NCI-H69 (cell line): ENCODE measurements at places on chromosomes 1 and 21.
A peak's percentile ranks its signal among the peaks of the same experiment; 100 is the strongest.

DNA sequence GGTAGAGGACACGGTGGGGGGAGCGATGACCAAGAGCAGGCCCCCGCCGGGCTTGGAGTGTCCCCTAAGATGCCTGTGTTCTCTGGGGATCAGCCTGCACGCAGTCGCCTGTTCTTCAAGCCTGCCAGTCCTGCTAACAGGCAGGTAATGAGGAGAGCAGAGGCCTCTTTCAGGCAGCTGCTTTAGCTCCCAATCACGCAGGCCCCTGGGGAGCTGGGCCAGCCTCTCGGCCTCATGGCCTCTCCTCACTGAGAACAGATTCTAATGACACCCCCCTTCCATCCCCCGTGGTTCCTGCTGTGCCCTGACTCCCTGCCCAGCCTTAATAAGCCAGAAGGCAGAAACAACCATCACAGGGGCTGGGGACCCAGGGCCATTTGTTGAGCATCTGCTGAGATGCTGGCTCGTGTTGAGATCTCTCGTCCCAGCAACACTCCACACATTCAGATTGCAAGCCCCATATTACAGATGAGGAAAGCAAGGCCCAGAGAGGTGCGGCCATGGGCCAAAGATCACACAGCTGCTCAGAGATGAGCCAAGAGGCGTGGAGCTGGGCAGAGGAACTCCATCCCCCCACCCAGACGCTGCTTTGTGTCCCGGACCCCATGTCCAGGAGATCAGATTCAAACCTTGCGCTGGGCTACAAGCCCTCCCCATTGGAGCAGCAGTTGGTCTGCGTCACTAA, 71.6 kb upstream of the CASZ1 start:
- peak; percentile 96 for DNase-seq

DNA sequence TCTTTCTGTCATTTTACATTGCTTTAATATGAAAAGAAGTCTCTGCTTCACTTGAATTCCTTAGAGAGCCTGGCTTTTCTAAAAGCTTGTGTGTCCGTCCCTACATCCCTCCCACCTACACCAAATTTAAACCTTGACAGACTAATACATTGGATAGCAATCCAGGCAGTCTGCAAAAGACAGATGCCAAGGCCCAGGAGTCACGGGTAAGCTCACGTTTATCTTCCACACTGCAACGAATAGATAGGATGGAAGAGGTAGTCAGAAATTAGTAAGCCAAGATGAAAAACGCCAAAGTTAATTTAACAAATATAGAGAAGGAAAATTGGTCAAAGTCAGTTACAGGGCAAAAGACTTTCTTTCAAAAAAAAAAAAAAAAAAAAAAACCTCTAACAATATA, 338.1 kb downstream of the SMYD3 start:
- no peak for DNase-seq

GRCh38 chr21:40143822-40144525, 276.7 kb downstream of the PCP4 start:
- DNase-seq: peak; percentile 73

- no peak for DNase-seq
Observed at GRCh38 chr1:101190441-101190840, 46.4 kb upstream of the S1PR1 start.

- DNase-seq: no peak
Observed at GRCh38 chr1:4253935-4254334, 353.9 kb upstream of the C1orf174 start.

- peak; percentile 14 for DNase-seq
Observed at GRCh38 chr1:33382661-33383415, 48.1 kb downstream of the PHC2 start.

GRCh38 chr21:41068496-41068895, 99.5 kb upstream of the BACE2 start:
- peak; percentile 76 for DNase-seq

GRCh38 chr1:178942285-178943198, 71.7 kb upstream of the ANGPTL1 start:
- no peak for DNase-seq

- DNase-seq: no peak
Observed at GRCh38 chr21:25370311-25370744, 237.0 kb downstream of the MRPL39 start.

GRCh38 chr1:244254467-244254866, 197.2 kb downstream of the ADSS2 start:
- no peak for DNase-seq

DNA sequence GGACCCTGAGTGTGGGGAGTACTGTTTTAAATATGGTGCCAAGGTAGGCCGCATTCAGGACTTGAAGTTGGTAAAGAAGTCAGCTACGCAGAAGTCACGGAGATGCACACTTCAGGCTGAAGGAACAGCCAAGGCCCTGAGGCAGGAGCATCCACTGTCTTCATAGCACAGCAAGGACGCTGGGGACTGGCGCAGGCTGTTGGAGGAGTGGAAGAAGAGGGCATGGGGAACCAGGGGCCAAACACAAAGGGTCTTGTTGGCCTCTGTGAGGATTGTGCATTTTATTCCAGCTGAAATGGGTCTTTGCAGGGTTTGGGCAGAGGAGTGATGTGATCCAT, 16.6 kb downstream of the DNAJC16 start:
- no peak for DNase-seq

DNA sequence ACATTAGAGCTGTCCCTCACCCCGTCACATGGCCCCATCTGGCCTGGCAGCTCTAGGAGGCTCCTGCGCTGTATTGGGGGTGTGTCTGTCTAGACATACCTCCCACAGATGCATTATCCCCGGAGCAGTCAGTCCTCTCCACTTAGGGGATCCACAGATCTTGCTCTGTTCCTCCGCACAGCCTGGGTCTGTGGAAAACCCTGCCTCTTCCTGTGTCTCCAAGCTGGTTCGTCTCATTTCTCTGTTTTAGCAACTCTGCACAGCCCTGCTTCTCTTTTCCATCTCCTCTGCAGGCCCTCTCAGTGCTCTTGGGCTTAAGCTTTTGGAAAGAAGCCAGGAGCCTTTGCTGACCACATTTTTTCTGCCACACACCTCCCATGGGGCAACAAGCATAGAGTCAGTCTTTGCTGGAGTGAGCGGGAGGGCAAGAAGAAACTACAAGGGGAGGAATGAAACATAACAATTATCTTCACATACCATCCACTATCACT, 241.5 kb downstream of the FOXD2 start:
- peak; percentile 67 for DNase-seq

DNA sequence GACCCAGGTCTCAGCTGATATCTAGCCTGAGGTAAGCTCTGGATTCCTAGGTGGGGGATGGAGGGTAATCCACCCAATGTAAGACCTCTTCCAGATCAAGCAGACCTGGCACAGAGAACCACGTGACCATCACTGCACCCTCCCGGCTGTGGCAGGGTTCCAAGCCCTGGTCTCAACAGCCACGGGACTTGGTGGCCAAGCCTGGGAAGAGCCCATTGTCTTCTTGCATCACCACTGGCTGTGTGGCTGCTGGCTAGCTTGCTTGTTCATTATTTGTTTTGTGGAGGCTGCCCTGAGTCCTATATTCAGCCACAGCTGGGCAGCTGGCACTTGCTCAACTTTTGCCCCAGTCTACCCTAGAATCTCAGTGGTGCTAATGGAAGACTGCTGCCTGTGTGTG, 24.1 kb upstream of the NFASC start:
- peak; percentile 99 for DNase-seq

DNA sequence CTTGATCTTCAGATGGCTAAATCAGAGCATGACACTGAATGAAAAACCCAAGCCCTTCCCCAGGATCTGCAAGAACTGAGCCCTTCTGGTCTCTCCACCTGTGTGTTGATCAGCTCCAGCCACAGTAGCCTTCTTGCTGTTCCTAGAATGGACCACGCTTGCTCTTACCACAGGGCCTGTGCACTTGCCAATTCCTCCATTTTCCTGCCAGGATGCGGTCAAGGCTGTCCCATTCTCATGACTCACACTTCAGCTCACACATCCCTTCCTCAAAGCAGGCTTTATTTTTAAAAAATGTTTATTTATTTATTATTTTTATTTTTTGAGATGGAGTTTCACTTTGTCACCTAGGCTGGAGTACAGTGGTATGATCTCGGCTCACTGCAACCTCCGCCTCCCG, 43.6 kb upstream of the GRHL3 start:
- DNase-seq: no peak

- peak; percentile 88 for DNase-seq
Observed at GRCh38 chr1:48572646-48573258, 100.7 kb upstream of the SPATA6 start.

- DNase-seq: no peak
Observed at GRCh38 chr1:167854184-167854583, 59.8 kb downstream of the ADCY10 start.

GRCh38 chr1:35708441-35708921, 10.2 kb downstream of the C1orf216 start:
- peak; percentile 65 for DNase-seq

DNA sequence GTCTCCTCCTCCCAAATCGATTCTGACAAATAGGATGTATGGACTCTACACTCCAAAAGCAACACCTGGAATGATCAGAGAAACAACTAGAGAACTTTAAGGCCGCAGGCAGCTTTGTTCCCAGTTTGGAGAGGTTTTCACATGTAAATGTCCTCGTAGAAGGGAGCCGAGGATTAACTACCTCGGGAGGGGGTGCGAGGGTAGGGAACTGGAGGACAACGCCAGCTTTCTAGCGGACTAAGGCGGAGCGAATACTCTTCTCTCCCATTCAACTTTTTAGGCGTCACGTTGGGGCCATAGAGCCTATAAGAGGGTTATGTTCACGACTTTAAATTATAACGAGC, 1.2 kb downstream of the SCAF4 start:
- peak; percentile 65 for DNase-seq

DNA sequence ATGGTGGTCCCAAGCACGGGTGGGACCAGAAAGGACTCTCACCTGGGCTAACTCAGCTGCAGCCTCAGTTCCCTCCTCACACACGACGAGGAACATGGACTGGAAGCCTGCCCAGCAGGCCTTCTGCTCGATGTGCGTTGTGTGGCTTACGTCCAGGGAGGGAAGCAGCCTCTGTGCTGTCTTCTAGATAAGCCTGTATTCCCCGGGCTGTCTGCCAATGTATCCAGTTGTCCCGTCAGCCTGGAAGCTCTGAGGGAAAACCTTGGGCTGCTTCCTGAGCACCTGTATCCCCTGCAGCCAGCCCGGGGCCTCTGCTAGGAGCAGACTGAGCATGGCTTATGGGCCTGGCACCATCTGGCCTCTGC, 10.5 kb downstream of the PCSK9 start:
- peak; percentile 10 for DNase-seq

- DNase-seq: no peak
Observed at GRCh38 chr1:169110689-169111447, 4.4 kb downstream of the ATP1B1 start.

- DNase-seq: no peak
Observed at GRCh38 chr1:209154912-209155311, 428.6 kb upstream of the CAMK1G start.

DNA sequence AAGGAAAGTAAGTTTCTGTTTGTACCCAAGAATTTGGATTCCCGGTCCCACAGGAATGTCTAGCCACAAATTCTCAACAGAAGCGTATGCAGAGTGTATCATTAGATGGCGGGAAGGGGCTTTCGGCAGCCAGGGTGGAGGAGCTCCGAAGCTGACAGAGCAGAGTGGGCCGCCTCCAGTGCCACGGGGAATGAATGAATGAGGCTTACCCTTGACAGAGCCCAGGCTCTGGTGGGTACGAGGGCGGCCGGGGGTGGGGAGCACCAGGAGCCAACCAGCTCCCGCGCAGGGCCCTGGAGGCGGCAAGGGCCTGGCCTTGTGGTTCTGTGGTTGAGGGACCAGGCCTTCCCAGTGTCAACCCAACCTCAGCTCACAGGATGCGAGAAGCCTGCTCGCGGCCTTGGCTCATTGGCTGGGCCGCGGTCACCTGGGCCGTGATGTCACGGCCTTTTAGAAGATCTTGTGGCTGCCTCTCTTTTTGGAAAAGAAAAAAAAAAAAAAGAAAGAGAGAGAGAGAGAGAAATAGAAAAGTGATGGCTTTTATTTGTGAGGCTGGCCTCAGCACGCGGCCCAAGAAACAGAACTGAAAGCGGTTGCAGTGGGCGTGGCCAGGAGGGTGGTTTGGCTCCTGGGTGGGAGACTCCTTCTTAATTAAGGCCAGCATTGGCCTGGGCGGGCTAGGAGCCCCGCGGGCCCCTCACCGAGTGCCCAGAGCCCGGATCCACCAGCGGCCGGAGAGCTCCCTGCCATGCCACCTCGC, 34.9 kb upstream of the RUNX3 start:
- DNase-seq: no peak

DNA sequence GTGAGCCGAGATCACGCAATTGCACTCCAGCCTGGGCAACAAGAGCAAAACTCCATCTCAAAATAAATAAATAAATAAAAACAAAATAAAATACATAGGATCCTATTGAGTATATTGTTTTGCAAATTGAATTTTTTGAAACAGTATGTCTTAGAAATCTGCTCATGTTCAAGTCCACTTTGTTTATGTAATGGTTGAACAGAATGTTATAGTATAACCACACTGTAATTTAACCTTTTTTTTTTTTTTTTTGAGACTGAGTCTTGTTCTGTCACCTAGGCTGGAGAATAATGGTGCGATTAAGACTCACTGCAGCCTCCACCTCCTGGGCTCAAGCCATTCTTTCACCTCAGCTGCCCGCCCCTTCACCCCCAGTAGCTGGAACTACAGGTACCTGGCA, 31.4 kb downstream of the PARK7 start:
- DNase-seq: no peak

DNA sequence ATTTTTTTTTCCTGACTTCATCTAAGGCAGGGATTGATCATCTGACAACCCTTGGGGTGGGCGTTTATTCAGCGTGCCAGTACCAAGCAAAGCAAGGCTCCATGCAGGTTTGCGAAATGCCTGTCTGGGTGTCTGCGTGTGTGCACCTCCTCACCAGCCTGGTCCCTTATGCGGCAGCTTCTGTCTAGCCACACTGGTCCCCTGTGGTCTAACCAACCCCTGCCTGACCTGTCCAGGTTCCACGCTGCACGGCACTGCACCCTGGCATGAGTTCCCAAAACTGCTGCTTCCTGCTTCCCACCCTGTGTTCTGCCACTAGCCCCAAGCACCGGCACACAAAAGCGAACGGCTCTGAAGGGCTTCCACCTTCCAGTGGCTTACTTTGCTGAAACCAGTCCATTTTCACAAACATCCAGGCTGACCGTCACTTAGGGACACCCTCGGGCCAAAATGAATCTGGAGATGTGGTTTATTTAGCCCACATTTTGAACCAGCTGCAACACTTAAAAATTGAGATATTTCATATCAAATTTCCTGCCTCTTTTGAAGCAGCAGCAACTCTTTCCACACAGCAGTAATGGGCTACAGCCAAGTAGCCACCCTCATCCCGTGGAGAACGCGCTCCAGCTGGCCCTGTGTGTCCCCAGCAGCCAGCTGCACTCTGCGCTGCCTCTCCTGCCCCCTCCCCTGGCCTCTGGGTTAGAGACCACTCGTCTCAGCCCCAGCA, 55.7 kb downstream of the HLCS start:
- no peak for DNase-seq

DNA sequence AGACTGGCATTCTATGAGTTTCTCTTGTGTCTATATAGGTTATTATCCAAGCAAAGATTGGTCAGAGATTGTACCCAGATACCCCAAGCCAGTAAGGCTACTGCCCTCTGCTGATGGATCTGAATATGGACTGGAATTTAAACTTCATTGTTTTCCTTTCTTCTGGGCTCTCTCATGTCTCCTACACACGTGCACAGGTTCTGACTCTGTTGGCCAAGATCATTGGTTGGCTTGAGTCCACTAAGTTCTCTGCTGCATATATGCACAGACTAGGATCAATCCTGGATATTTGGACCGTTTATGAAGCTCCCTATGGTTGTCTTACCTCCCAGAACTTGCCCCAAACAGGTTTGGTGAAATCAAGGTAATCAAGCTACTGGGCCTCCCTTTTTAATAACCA, 69.7 kb downstream of the CC2D1B start:
- peak; percentile 54 for DNase-seq
